T-helper 17 cell (primary cell): ENCODE measurements at places on chromosomes 1 and 21.

DNA sequence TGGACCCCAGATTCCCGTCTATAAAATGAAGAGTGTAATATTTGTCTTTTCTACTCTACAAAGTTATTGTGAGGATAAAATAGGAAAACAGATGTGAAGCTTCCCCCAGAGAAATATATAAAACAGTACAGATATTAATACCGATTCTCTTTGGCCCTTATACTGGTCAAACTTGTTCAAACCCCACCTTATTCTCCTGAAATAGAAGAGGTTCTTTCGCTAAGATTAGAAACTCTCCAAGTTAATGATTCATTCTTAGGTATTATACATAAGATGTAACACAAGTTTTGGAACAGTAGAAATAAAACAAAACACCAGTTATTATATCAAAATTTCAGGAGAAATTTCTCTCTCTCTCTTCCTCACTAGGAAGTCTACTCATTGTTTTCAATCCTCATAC, 852.4 kb upstream of the ADAMTS5 start:
- no peak for DNase-seq

- DNase-seq: no peak
Measured at GRCh38 chr1:84960371-84960770, 36.5 kb downstream of the MCOLN2 start.

DNA sequence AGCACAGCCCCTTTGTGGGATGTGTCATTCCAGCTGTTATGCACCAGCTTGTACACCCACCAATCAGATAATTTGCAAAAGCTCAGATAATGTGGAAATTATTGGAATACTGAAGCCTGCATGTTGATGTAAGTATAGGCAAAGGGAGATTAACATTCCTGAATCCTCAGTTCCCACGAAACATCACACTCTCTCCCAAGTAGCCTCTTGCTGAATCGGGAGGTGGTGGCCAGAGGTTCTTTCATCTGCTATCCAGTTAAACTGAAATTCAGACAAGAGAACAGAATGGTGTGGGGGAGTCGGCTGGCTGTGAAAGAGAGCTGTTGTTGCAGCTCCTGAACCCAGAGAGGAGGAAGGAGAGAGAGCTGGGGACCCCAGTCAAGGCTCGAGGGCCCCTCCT, 170.9 kb downstream of the ZBTB18 start:
- DNase-seq: no peak

DNA sequence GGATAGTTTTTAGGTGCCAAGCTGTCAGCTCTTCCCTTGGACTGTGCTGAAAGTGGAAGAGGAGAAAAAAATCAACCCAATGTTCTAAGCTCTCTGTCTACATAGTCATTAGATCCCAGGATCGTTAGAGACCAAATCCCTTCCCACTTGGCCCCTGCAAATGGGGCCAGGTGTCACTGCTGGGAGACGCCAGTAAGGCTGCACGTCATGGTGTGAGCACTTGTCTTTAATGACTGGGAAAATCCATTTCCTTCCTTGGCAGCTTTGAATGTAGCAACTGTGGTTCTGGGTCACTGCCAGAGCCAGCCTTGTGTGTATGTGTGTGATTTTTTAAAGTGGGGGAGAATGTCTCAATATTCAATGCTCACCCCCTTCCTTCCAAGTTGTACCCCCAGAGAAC, 59.9 kb downstream of the MAN1C1 start:
- no peak for DNase-seq

- DNase-seq: no peak
Measured at GRCh38 chr21:31266241-31266640, 77.8 kb downstream of the TIAM1 start.

DNA sequence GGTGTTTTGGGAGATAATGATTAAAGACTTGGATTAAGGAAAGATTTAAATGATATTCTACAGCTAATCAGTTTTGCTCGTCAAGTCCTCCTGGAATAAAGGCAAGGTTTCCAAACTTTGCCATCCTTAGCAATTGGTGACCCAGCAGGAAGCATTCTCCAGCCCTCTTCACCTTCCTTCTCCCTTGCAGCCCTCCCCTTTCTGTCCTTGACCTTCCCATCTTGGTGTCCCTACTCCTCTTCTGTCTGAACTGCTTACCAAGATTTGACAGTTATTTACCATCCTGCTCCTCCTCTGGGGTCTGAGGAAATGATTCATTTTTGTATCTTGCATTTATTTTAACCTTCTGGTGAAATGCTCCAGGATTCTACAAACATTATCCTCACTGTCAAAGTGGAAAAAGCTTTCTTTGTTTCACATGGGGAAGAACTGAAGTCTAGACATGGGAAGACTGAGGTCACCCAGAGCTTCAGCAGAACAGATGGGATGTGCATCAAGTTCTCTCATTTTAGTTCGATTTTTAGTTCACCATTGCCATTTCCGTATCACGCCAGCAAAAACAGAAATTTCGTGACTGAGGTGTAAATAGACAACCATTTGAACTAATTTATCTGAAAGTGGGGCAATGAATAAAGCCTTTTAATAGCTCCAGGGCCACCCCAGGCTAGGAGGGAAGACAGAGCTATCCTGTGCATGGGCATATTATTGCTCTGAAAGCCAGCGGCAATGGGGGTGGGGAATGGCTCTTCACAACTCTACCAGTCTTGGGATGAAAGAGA, 504.4 kb upstream of the PLXNA2 start:
- DNase-seq: no peak

DNA sequence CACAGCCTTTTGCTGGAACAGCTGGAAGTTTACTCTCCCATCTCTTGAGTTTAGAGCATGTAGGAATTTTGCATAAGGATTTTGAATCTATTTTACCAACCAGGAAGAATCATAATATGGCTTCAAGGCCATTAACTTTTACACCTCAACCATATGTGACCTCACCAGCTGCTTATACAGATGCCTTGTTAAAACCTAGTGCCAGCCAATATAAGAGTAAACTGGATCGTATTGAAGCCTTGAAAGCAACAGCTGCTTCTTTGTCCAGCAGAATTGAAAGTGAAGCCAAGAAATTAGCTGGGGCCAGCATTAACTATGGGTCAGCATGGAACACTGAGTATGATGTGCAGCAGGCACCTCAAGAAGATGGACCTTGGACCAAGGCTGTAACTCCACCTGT, 65.4 kb downstream of the CEP350 start:
- DNase-seq: no peak

DNA sequence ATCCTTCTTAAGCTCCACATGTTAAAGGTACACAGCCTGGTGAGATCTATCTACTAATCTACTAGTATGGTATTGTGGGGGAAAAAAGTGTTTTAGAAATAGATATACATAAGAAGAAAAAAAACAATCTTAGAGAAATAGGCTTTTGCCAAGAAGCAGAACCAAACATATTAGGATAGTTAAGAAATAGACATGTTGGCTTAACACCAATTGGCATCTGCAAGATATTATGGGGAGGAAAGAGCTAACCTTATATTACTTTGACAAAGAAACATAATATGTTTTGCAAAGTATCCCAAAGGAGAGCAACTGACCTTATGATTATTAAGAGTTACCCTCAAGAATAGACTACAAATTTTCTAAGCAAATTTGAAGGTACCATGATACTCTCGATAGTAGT, 202.9 kb downstream of the BRINP3 start:
- no peak for DNase-seq

DNA sequence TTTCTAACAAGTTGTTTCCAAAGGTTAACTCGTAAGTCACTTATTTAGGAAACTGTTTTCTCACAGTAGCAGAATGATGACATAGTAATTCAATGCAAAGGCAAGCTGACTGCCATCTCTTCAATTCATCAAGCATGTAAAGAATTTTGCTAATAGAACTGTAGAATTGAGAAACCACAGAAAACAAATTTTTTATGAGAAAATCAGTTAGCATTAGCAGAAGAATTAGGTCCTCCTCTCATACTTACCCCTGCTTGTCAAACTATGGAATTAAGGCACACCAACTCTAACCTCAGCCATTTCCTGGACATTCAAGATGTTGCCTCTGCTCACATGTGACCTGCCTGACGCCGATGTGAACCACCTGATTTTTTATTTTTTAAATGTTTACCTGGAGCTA, 115.2 kb downstream of the LRRC40 start:
- no peak for DNase-seq

DNA sequence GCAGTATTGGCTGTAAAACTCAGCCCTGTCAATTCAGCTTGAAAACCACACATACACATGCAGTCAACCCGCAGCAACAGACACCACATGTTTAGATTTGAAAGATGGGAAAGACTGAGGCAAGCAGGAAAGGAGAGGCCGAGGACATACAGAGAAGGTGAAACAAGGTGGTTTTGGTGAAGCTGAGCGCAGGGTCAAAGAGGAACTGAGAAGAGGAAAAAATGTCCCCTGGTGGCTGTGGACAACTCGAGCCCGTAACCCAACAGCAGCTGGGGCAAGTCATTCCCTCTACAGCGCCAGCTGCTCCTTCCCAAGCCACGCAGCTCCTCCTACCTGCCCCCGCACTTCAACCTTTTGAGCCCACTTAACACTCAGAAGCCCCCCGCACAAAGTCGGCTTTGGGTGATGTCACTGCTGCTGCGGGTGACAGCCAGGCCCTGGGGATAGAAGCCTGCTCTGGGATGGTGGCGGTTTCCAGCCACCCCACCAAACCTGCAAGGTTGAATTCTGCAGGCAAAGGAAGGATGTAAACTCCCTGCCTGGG, 63.0 kb downstream of the KCNN3 start:
- DNase-seq: no peak

GRCh38 chr1:9687874-9688582, 36.5 kb downstream of the PIK3CD start:
- no peak for DNase-seq

GRCh38 chr1:76110666-76111065, 36.1 kb downstream of the ST6GALNAC3 start:
- DNase-seq: no peak

DNA sequence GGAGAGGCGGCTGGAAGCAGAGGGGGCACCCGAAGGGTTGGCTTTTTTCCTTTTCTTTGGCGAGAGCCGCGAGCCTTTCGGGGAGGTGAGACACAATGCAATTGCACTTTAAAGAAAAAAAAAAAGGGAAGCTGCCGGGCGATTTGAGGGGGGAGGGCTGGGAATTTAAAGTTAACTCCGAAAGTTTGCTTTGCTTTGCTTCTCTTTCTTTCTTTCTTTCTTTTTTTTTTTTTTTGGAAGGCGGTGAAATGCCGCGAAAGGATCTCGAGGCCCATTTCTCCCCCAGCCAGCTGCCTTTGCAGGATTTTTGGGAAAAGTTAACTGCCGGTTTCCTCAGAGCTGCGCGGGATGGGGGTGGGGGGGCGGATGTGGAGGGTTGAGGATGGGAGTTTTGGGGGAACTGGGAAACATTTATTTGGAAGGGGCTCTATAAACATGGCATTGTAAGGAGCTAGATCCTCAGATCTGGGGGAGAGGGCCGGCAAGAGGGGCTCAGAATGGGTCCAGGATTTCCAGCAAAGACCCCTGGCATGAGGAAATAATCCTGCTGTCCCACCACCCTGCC, 997 bp downstream of the ZNF362 start:
- no peak for DNase-seq

- DNase-seq: no peak
Measured at GRCh38 chr1:60342569-60342968, 269.0 kb upstream of the C1orf87 start.

DNA sequence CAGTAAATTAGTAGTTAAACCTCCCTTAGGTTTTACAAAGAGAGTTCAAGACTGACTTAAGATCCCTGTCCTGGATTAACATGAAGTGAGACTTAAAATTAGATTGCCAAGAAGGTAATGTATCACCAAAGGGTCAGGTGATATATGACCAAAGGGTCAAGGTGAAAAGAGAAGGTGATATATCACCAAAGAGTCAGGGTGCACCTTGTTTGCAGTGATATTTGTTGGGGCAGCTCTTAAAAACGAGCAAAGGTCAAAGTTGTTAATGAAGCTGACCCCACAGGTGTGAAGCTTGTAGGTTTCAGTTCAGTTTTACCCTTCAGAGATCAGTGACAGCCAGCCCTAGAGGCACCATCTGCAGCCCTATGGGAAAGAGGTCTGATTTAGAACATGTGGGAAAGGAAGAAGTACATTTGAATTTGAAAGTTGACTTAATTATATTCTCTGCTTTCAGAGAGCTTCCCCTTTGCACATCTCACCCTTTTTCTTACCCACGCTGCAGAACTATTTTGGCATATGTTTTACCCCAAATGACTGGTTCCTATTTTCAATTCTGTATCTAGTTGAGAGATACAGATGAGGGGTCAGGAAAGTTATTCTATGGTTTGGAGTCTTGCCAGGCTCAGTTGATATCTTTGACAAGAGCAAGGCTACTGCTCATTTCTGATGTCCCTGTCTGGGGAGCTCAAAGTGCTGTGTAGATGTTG, 170.8 kb downstream of the S1PR1 start:
- DNase-seq: no peak

GRCh38 chr1:219347921-219348391, 174.3 kb downstream of the LYPLAL1 start:
- no peak for DNase-seq

- no peak for DNase-seq
Measured at GRCh38 chr1:62208970-62209369, 14.3 kb downstream of the L1TD1 start.

DNA sequence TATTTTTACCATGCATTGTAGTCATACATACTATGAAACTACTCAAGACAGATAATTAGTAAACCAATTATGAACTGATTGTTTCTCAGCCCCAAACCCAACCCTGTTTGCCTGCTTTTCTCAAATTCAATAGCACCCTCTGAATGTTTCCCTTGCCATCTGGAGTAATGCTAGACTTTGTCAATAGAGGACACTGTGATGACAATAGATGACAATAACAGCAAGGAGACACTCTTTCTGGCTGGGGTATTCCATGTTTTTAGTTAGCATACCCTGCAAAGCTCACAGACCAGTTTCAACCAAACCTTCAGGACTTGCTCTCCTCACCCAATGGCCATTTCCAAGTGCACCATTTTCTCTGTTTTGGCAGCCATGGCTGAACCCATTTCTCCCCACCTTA, 108.5 kb upstream of the LRRC7 start:
- DNase-seq: no peak

GRCh38 chr1:68495968-68496679, 758 bp downstream of the DEPDC1 start:
- no peak for DNase-seq

DNA sequence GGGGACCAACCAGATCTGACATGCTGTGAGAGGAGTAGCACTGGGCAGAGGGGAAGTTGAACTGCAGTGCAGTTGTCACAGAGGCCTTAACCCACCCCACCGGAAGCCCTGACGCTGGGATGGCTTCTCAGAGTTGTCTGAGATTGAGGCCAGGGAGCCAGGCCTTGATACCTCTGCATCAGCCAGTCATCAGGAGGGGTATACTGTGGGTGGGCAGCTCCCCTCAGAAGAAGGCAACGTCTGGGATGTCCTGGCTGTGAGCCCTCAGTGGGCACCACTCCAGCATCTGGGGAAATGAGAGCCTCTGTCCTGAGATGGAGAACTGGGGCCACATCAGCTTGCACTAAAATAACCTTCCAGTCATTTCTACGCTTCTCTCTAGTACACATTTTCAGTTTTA, 47.9 kb upstream of the BCAR3 start:
- DNase-seq: no peak

GRCh38 chr1:216499581-216500272, 76.5 kb upstream of the USH2A start:
- no peak for DNase-seq

DNA sequence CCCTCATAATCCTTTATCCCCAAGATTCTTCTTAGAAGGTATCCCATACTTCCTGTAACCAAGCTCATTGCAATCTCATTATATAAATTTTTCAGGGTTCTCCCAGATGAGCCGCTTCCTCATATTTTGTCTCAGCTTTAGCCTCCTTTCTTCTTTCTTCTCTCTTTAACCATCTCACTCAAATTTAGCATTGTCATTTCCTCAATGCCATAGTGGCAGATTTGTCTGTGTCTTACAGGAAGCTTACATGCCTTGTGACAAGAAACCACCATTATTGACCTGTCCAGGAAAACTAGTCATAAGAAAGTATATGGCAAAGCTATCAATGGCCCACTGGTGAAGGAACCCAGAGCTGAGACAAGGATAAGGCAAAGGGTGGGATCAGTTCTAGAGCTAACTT, 6.0 kb upstream of the FCRL2 start:
- no peak for DNase-seq
